NCI-H2081 treated with DMSO at 0.1 percent for 48 hours (cell line): ENCODE measurements at places on chromosomes 4 and X.

DNA sequence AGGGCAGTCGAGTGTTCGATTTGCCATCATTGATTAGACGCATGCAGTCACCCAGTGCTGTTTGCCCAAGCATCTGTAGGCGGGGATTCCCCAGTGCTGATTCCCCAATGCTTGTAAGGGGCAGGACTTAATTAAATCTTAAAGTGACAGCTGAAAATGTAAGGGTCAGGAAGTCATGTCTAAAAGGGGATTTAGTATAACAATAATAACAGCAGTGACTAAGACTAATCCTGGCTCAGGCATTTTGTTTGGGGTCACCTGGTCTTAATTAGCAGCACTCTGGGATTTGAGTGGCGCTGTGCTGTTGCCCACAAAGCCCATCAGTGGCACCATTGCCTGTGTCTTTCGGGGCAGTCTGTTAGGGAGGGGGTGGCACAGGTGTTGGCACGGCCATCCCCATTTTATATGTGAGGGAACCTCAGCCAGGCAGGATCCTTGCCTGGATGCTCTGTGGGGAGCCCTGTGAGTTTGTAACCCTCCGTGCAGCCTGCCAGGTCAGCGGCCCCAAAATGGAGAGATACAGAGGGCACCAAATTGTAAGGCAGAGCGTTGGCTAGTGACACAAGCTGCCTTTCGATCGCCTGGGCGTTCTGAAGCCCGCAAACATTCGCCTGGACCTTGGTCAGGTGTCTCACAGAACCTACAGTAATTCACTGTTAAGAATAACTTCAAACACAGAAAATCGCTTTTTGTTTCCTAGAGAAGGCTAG is 146.7 kb downstream of the TBL1X start:
- DNase-seq = peak; percentile 42

DNA sequence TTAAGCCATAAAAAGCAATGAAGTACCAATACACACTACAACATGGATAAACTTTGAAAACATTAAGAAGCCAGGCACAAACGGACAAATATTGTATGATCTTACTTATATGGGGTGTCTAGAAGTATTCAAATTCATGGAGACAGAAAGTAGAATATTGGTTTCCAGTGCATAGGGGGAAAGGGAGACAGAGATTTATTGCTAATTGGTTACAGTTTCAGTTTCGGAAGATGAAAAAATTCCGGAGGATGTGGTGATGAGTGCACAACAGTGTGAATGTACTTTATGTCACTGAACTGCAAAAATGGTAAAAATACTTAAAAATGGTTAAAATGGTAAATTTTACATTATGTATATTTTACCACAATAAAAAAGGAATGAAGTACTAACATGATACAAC is 5.1 kb upstream of the PRDX4 start:
- no peak for DNase-seq

DNA sequence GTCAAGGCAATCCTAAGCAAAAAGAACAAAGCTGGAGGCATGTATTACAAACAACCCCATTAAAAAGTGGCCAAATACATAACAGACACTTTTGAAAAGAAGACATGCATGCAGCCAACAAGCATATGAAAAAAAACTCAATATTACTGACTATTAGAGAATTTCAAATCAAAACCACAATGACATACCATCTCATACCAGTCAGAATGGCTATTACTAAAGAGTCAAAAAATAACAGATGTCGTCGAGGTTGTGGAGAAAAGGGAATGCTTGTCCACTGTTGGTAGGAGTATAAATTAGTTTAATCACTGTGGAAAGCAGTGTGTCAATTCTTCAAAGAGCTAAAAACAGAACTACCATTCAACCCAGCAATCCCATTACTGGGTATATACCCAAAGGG is 604.6 kb upstream of the GRIA3 start:
- DNase-seq = no peak

GRCh38 chr4:136369073-136369472 is 1163.2 kb downstream of the PCDH18 start:
- DNase-seq = no peak

DNA sequence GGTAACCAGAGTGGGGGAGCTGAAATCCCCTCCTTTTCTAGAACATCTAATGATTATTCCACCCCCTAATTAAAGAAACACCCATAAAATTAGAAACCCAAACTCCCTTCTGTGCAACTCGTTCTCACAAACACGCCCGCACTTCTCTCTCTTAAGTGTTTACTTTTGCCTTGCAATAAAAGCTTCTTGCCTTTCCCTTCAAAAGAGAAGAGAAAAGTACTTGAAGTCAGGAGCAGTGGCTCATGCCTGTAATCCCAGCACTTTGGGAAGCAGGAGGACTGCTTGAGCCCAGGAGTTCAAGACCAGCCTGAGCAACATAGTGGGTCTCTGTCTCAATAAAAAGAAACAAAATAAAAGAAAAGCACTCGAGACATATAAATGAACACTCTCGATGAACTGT is 3.6 kb upstream of the GPR173 start:
- no peak for DNase-seq

DNA sequence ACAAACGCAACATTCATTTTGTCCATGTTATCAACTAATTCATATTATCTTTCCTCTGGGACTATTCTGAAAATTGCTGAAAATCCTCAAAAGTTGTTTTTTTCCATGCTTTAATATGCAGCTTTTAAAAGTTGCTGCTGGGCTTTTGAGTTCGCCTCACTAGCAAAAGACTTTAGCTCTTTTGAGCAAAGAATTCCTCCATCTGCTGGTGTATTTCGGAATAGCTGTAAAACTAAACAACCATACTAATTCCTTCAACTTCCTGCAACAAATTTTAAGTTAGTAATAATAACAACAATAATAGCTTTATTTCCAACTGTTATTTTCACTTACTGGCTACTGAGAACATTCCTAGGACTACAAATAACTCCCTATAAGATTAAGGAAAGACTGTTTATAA is 124.5 kb upstream of the PLAC1 start:
- DNase-seq = no peak

DNA sequence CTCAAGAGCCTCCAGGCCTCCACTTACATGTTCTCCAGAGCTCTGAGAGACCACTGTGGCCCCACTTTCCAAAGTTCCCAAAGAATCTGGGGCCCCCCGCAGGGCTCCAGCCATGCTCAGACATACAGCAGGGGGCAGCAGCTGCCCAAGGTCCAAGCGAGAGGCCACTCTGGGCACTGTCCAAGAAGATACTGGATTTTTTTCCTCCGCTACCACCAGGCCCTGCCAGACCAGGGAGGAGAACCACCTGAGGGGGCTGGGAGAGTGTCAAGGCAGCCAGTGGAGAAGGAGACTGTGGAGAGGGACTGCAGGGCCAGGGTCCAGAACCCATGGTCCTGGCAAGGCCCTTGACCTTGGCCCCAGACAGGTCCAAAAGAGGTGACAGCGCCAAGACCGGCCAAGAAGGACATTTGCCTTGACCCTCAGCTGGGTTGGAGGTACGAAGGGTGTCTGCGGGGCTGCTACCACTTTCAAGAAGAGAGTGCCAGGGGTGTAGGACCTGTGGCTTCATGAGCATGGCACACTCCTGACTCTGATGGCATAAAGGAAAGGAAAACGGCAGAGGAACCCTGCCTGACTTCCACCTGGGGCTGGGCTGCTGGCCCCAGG is 5.3 kb downstream of the EMD start:
- no peak for DNase-seq

DNA sequence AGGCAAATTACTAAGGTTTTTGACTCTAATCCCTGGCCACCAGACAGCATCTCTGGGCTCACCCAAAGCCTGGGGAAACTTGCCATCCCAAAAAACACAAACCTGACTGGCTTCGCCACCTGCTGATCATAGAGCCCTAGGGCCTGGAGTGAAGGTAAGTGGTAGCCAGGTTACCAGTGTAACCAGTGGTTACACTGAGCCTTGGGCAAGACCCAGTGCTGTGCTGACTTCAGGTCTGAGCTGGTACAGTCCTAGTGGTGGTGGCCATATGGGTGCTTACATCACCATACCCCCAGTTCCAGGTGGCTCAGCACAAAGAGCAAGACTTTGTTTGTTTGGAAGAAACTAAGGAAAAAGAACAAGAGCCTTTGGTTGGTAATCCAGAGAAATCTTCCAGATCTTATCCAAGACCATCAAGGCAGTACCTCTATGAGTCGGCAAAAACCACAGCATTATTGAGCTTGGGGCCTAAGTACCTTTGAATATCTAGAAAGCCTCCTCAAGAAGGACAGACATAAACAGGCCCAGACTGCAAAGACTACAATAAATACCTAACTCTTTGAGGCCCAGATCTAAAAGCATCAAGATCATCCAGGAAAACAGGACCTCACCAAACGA is 13.7 kb downstream of the MED14 start:
- DNase-seq = no peak

GRCh38 chr4:85509882-85510631 is 35.1 kb downstream of the ARHGAP24 start:
- DNase-seq = no peak

- no peak for DNase-seq
Measured at GRCh38 chr4:135065366-135065765, 863.8 kb upstream of the PABPC4L start.

DNA sequence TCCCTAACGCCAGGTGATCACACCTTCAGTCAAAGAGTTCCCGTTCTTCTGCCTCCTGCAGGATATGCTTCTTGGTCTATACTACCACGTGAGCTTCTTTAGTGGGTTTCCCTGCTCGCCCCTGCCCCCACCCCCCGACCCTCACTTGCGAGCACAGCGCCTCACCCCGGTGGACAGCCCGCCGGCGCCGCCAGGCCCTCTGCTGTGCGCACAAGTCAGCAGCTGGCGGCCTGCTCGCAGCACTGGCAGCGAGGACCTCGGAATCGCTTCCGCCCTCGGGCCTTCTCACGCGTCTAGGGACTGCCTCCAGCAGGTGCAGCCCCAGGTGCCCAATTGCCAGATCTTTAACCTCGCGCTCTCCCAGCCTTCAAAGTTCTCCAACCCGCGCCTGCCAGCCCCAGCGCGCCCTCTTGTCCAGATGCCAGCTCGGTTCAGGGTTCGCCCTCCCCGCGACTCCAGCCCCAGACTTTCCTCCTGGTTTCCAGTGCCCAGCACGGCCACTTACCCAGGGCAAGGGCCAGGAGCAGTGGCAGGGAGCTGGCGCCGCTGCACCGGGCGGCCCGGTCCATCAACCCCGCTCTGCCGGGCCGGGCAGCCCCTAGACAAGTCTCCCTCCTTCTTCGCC is 454 bp downstream of the BTC start:
- DNase-seq = no peak

DNA sequence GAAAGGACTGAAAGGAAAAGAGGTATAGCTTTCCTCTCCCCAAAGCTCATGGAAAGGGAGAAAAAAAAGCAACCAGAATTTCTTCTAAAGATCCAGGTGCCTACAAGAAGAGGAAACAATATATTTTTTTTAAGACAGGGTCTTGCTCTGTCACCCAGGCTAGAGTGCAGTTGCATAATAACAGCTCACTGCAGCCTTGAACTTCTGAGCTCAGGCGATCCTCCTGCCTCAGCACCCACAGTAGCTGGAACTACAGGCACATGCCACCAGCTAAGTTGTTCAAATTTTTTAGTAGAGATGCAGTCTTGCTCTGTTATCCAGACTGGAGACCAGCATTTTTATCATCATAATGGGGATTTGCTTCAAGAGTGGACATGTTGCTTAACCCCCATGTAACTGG is 30.5 kb upstream of the BBS12 start:
- no peak for DNase-seq

DNA sequence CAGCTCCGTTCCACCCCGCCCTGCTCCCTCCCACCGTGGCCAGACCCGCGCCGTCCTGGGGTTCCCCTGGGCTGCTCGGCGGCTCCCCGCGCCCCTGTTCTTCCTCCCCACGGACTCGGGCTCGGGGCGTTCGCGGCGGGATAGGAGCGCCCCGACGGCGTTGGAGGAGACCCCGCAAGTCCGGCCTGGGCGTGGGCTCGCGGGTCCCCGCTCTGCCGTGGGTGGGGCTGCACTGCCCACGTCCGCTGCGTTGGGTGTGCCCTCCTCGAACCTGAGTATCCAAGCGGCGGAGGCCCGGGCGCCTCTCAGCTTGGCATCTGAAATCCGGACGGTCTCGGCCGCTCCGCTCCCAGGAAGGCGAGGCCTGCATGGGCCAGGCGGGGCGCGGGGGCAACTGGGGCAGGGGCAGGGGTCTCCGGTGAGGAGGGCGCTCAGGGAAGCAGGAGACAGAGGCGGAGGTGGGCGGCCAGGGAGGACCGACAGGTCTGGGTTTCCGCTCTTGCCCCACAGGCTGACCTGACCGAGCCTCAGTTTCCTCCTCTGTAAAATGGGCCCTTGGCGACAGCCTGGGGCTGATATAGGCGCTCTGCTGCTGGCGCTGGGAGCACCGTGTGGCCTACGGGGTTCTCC is 12.0 kb upstream of the NAT8L start:
- DNase-seq = no peak
